ENCODE measurements at places on chromosomes 7 and 10. TPM values are rescaled to one million over a fixed set of nuclear protein-coding genes. Genes with fewer than 3 reads are reported as not detected.

The GFRA1 gene
- not detected for total RNA-seq

The SPDYE2B gene
- not detected for total RNA-seq

The MYPN gene
- total RNA-seq: 0.25 TPM

The HACD1 gene
- 32.0 TPM for total RNA-seq

The CYP2W1 gene
- total RNA-seq: not detected

The ITPRID1 gene
- total RNA-seq: not detected

The PON3 gene
- total RNA-seq: 0.11 TPM

The CPA5 gene
- not detected for total RNA-seq

The SLC26A5 gene
- not detected for total RNA-seq

The TAS2R3 gene
- 0.44 TPM for total RNA-seq

The ITIH5 gene
- under 0.01 TPM for total RNA-seq

The ACBD7 gene
- total RNA-seq: 4.5 TPM
